ENCODE measurements at places on chromosomes 4 and X.

DNA sequence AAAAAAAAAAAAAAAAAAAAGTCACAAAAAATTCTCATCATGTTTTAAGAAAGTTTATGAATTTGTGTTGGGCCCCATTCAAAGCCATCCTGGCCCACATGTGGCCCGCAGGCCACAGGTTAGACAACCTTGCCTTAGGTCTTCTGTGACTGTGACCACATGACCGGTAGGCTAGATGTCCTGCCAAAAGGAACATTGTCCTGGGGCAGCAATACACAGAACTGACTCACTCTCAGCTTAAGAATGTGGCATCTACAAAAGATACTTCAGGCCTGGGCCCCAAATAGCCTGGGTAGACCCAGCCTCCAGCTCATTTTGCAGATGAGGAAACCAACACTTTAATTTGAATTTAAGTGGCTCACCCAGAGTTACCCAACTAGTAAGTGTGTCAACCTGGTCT is 10.0 kb downstream of the AWAT2 start:
- no peak for DNase-seq

DNA sequence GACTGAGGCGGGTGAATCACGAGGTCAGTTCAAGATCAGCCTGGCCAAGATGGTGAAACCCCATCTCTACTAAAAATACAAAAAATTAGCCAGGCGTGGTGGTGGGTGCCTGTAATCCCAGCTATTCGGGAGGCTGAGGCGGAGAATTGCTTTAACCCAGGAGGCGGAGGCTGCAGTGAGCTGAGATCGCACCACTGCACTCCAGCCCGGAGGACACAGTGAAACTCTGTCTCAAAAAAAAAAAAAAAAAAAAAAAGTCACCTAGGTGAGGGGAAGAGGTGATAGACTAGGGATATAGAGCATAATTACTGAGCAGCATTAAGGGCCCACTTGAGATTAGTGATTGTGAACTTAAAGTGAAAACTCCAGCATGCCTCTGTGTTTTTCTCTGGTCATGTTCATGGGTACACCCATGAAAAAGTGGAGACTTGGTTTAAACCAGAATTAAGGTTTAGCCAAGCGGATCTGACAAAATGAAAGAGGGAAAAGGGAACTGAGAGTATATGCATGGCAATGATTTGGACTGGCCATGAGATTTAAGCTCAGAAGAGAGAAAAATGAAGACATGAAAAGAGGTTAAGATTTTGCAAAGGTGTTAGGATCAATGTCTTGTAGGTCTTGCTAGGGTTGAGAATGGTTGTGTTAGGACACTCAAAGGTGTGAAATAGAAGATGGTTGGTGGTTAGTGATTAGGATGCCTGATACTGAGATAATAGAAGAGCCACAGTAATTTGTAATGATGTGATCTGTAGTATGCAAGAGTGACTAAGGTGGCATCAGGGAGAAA is 105.0 kb downstream of the RAB28 start:
- no peak for DNase-seq

- no peak for DNase-seq
Measured at GRCh38 chr4:169156392-169156791, 114.4 kb downstream of the SH3RF1 start.

DNA sequence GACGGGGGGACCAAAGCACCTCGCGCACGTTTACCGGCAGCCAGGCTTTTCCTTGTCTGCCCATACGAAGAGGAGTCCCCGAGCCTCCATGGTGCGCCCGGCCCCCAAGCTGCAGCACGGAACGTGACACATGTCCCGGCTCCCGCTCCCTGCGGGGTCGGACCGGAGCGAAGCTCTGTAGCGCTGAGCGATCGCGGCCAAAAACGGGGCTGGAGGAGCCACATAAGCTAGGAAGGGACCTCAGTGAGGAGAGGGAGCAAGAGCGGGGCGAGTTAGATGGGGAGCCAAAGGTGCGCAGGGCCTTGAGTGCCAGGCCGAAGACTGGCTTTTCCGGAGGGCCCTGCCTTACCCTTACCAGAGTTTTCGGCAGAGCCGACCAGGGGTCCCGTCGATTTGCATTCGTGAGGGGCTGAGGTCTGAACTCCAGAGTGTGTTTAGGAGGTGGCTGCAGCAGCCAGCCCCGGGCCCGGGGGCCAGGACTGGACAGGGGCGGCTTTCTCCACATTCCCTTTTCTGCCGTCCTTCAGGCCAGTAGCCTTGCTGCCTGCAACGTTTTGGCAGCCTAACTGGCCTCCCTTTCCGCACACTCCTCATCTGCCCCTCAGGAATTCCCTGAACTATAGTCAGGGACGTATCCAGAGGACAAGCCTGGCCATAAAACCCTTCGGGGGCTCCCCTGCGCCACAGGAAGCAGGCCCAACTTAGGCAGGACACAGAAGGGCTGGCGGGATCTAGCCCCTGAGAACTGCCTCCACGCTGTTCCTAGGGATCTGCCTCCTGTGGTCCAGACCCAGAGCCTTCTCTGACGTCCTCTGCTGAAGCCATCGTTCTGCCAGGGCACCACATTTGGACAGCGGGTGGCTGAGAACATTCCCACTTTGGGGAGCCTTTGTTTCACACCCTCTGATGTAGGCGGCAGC is 689 bp downstream of the SSR4 start:
- no peak for DNase-seq

DNA sequence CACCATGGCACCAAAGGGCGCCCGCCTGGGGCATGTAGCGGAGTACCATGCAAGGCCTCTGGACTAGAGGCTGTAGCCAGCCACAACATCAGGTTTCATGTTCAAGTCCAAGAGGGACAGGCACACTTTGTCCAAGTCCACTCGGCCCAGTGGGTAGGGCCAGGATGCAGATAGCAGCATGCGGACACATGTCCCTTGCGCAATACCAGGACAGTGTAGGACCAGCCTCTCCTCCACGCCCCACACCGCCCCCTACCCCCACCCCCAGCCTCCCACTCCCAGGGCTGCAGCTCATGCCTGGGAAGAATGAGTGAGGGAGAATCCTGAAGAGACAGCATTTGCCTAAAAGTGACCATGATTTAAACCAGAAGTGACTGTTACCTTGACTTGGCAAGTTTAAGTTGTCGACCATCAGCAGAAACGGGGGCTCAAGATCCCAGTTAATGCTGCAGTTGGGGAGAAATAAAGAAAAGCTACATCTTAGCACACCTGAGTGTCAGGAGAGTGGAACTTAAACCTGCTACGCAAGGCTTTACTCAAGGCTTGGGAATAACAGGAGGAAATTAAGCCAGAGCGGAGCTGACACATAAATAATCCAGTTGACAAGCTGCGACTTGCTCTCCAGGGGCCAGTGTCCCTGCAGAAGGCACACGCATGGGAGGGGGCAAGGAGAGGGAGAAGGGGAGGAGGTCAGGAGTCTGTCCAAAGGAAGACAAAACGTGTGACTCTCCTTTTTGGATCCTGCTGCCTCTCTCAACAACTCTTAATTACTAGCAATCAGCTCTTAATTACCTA is 221.7 kb downstream of the BCOR start:
- no peak for DNase-seq

- DNase-seq = no peak
Measured at GRCh38 chr4:1873291-1873690, 2.1 kb downstream of the NSD2 start.

DNA sequence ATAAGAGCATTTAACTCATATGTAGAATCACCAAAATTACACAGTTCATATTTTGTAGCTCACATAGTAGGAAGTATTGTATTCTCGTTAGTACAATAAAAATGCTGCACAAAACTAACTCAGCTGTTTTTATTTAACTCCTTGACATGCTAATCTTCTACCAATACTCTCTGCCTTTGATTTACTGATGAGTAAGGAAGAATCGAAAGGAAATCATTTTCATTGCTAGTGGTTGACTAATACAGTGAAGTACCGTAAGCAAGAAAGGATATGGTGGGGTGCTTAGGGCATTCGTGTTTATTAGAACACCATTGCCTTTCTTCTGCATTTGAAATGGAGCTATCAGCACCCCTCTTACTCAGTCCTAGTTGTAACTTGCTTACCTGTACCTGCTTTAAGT is 1239.1 kb upstream of the TENM3 start:
- DNase-seq = no peak

DNA sequence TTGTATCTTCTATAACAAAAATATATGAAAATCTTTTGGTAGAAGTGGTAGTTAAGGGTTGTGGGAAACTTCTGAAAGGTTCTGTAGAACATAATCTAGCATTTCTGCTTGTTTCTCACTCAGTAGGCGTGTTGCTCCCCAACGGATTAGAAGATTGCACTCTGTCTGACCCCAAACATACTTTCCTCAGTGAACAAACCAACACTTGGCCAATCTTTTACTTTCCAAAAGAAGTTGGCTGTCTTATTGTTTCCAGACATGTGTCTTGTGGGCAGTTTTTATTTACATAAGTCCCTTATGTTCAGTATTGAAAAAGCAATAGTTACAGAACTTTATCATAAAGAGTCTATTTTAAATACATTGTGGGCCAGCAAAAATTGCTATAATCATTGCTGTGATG is 312.8 kb upstream of the EPHA5 start:
- DNase-seq = no peak

DNA sequence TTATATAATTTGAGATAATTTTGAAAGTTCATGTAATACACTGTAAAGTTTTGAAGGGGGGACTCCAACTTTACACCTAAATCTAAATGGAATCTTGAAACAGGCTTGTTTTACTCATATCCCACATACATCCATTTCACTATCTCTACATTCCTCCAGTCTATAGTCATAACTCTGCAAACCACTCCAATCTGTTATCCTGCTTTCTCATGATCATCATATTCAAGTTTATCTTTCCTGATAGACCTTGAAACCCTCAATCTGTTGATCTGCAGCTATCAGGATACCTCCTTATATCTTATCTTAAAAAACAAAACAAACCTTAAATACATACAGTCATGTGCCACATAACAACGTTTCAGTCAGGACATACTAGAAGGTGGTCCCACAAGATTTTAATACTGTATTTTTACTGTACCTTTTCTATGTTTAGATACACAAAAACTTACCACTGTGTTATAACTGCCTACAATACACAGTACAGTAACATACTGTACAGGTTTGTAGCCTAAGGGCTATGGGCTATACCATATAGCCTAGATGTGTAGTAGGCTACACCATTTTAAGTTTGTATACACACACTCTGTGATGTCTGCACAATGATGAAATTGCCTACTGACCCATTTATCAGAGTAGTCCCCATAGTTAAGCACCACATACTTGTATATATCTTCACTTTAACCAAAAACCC is 14.0 kb downstream of the CHIC2 start:
- no peak for DNase-seq

DNA sequence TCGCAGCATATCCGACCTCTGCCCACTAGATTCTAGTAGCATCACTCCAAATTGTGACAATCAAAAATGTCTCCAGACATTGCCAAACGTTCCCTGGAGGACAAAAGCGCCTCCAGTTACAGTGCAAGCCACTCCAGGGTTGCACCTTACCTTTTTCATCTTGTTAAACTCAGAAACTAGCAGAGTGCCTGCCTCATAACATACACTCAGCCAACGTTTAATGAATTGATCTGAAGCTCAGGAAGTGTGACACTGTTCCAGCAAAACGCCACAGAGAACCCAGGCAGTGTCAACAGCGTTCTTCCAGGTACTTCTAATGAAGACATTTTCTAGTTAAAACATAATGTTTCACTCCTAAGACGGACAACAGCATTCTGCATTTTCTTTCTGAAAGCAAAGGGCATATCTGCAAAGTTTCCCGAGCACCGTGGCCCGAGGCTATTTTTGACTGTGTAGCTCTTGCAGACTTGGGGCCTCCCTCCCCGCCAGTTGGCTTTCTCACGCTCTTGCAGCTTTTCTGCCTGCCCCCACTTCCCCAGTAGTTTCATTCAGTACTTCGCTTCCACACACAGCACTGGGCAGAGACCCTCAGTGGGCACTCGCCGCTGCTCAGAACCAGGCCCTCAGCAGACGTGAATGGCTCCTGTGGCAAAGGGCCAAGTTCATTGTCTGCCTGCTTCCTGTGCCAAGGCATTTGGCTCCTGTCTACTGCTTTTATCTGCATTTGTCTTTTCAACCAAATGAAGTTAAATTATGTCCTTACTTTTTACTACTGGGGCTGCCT is 133.4 kb upstream of the TTC29 start:
- DNase-seq = no peak

Data from AG04449 (cell line).